ENCODE measurements at places on chromosomes 5 and 9.

DNA sequence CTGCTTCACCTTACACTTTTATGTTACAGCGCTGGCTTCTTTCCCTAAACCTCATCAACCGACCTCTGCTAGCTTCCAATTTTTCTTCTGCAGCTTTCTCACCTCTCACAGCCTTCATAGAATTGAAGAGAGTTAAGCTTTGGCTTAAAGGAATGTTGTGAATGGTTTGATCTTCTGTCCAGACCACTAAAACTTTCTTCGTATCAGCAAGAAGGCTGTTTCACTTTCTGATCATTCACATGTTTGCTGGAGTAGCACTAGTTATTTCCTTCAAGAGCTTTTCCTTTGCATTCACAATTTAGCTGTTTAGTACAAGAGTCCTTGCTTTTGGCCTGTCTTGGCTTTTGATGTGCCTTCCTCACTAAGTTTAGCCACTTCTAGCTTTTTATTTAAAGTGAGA is 49.5 kb downstream of the NR3C1 start:
- peak; percentile 60 for DNase-seq

- no peak for DNase-seq
These were observed 4.6 kb upstream of the ANP32B start for GRCh38 chr9:97978371-97979130.

DNA sequence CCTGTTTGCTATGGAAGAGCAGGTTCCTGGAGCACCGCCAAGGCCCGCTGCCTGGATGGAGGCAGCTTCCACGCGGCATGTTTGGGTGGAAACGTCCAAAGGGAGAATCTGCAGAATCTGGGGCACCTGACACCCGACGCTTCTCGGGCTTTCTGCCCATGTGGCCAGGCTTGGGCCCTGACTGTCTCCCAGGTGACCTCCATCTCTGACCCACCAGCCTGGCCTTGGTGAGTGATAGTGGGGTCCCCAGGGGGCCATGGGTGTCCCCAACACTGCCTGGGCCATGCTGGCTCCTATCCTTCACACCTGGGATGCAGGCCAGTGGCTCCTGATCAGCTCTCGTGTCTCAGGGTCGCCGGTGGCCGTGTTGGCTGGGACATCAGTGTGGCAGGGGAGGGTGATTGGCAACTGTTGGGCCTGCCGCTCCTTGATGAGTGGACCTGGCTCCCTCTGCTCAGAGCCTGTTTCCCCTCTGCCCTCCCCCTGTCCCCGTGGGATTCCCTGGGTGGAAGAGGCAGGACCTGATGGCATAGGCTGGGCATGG is 34.0 kb downstream of the GLT6D1 start:
- peak; percentile 22 for DNase-seq

GRCh38 chr9:16869882-16870595 is 431 bp downstream of the BNC2 start:
- peak; percentile 55 for DNase-seq

DNA sequence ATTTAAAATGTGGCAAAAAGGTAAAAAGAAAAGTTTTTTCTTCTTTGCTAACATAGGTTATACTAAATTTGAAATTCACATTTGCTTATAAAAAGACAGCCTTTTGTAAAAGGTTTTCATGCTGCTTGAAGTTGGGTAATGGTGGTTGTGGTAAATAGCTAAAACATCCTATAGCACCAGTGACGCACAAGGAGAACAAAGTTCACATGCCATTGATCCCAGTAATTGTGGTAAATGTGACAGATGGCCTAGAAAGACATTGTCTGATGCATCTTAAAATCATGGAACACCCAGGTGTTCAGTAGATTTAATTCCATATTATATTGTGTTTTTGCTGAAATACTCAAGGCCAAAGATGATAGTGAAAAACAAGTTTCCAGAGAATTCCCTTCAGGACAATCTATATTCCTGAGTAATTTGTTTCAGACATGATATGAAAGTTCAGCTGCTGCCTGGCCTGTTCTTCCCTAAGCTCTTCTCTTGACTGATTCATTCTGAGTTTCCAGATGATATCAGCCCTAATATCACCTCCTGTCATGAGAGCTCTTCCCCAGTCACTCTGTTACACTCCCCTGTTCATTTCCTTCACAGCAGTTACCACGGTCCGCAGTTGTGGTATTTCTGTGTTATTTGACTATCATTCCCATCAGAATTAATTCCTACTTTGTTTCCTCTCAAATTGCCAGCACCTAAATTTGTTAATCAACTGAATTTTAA is 4.6 kb upstream of the FBXL17 start:
- no peak for DNase-seq

DNA sequence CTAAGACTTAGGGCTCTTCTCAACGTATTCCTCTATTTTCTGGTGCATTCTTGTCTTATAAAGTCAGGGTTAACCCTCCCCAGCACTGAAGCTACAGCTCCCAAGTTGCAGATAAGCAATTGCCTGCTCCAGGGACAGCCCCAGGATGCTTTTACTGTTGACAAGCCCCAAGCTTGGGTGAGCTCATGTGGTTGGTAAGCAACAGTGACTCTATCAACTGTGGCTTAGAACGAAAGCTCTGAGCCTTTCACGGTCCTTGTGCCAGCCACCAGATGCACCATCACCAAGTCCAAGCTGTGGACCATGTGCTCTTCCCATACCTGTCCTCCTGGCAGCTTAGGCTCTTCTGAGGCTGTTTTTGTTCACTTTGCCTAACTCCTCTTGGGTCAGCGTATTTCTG is 13.5 kb downstream of the ADRB2 start:
- no peak for DNase-seq

DNA sequence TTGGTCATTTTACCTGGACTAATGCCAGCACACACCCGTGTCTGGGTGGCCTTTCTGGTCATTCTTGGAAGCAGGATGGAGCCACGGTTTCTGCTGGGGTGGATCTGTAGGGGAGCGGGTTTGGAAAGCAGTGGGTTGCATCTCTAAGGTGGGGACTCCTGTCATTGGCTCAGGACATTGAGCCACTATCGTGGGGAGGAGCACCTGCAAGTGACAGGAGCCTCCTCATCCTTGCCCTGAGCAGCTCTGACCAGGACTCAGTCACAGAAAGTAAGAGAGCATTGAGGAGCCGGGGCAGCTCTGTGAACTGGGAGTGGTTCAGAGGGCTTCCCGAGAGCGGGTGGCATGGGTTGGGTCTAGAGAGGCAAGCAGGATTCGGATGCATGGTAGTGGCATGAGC is 3.7 kb downstream of the B4GALT7 start:
- no peak for DNase-seq

Measured in astrocyte of the hippocampus (primary cell).